ENCODE measurements at places on chromosomes 6 and 20.

DNA sequence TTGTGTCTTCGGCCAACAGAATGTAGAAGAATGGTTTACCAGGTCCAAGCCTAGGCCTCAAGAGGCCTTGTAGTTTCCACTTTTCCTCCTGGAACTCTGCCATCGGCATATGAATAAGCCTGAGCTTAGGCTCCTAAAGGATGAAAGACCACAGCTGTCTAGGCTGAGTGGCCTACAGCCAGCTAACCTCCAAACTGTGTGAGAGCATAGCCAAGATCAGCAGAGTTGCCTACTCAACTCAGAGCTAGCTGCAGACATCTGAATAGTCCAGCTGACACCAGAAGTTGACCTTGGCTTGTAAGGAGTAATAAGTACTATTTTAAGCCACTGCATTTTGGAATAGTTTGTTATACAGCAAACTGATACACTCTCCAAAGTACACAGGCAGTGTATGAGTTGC lies 52.6 kb upstream of the SMIM29 start:
- no peak for DNase-seq

- no peak for DNase-seq
Measured at GRCh38 chr6:152401978-152402377, 235.2 kb downstream of the SYNE1 start.

- no peak for DNase-seq
Measured at GRCh38 chr20:38825901-38826625, 20.6 kb downstream of the PPP1R16B start.

DNA sequence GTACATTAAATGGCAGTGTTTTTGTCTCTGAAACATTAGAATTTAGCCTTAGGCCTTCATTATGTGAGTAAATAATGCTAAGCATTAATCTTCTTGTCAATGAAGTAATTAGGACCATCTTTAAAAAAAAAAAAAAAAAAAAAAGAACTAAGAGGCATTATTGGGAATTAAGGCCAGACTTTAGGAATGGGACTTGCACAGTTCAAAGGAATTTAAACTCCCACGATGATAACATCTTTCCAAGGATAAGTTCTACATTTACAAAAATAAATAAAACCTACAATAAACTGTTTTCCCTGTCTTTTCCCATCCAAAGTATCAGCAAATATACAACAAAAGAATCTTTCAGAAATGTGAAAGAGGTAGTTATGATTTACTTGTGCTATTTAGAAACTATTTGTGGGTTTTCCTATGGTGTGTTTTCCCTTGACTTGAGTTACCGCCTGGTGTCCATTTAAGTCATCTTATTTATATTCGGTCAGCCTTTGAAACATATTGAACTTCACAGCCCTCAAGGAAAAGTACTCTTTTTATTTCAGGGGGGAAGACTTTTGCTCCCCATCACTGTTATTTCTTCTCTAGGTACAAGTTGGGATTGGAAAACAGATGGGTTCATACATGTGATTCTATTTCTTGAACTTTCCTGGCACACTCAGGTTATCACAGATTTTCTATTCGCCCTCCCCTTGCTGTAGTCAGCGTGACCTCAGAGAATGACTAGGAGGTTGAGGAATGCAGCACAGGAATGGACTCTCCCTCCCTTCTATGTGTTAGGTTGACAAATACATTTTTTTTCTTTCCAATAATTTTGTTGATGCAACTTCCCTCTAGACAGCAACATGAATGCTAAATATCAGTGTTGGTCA lies 13.6 kb downstream of the STMND1 start:
- no peak for DNase-seq

GRCh38 chr20:21618759-21619416 lies 86.6 kb upstream of the PAX1 start:
- DNase-seq = no peak

All from stimulated activated CD4-positive, alpha-beta T cell treated with anti-CD3 and anti-CD28 coated beads, Interleukin-4, amount 100 ng/mL, for 48 hours (primary cell).